GM23338 (cell line): ENCODE measurements at places on chromosomes 2 and 18. TPM values are rescaled to one million over a fixed set of nuclear protein-coding genes. Genes with fewer than 3 reads are reported as not detected.
A peak's percentile ranks its signal among the peaks of the same experiment; 100 is the strongest.

- no peak overlapping the region for H3K27ac ChIP-seq
- no peak for DNase-seq
These were observed 2.5 kb downstream of the ITGB6 start for GRCh38 chr2:160197587-160197986.

SERPINB4 gene
- total RNA-seq, result 1.1 and 1.2 TPM in 2 replicates

GRCh38 chr2:4695281-4695861 lies 992.0 kb downstream of the DCDC2C start:
- DNase-seq, result no peak
- no peaks in the 10 kb centered on the region for H3K36me3 ChIP-seq
- no peak overlapping the region for H3K4me3 ChIP-seq
- H3K27me3 ChIP-seq, result no peaks in the 10 kb centered on the region
- H3K4me1 ChIP-seq, result 0 out of 2 replicates have a peak, but pooled peaks cover 3% of the 10 kb centered on the region
- no peak overlapping the region for H3K27ac ChIP-seq

GRCh38 chr2:127577973-127578372 lies 42.5 kb downstream of the MYO7B start:
- H3K4me3 ChIP-seq, result no peak overlapping the region
- no peaks in the 10 kb centered on the region for H3K36me3 ChIP-seq
- DNase-seq, result no peak
- H3K27ac ChIP-seq, result no peak overlapping the region

DNA sequence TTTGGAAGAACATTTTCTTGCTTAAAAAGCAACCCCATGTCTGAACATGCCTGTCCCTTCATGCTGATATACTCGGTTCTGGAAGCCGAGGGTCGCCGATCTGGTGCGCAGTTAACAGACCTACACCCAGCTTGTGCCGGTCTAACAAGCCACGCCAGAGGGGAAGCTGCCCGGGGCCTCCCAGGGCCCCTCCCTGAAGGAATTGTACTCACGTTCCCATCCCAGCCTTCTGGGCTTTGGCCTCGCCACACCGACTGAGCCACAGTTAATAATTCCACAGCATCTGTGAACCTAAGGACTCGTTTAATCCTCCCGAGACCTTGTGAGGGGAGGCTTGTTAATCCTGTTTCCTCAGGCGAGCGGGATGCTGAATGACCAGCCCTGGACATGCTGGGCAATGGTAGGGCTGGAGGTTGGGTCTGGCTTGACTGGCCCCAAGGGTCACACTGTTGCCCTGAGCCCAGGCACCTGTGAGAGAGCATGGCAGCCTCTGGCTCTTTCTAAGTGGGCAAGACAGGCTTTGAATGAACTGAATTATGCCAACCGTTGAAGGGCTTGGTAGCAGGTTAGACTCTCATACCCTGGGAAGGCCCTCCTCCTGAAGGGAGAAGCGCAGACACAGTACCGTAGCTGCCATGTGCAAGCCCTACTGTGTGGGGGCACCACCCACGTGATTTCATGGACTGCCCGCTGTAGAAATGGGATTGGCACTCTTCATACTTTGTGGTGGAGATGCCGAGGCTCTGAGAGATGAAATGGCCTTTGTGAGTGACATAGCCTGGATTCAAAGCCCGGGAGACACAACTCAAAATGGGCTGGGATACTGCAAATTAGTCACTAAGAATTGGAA lies 27.9 kb upstream of the ODC1 start:
- no peaks in the 10 kb centered on the region for H3K4me1 ChIP-seq
- no peaks in the 10 kb centered on the region for H3K27me3 ChIP-seq
- no peak overlapping the region for H3K4me3 ChIP-seq
- H3K27ac ChIP-seq, result no peak overlapping the region
- no peaks in the 10 kb centered on the region for H3K36me3 ChIP-seq

DNA sequence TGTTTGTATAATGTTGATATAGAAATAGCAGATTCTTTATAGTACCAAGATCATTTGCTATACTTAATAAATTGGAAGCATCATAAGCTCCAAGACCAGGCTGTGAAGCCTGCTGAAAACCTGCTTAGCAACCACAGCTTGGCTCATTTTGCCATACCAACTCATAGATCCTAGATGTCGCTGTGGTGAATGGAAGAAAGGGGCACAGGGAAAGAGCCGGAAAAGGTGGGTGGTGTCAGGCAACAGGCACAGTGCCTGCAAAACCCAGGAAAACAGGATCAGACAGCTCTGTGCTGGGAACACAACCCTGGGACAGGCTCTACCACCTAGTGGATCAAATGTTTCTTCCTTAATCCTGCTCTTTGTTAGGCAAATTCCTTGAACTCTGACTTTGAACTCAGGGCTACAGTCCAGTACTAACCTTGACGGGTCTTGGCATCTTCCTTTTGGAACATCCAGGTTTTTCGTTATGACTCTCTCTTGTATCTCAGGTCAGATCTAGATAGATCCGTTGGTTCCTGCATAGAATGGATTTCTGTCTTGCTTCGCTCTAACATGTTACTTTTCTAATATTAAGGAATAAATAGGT lies 31.6 kb downstream of the TWSG1 start:
- peak; percentile 91 for DNase-seq
- no peak overlapping the region for H3K27ac ChIP-seq
- H3K36me3 ChIP-seq, result no peaks in the 10 kb centered on the region
- no peak overlapping the region for H3K4me3 ChIP-seq
- no peaks in the 10 kb centered on the region for H3K27me3 ChIP-seq
- no peaks in the 10 kb centered on the region for H3K4me1 ChIP-seq
